Activated CD8-positive, alpha-beta T cell treated with anti-CD3 and anti-CD28 coated beads, Interleukin-2, amount 10 ng/mL, durations not matched to agents 7 days and 5 days (primary cell): ENCODE measurements at places on chromosomes 13 and 19.

GRCh38 chr13:75445717-75446499 is 36.1 kb downstream of the TBC1D4 start:
- DNase-seq = no peak
- H3K36me3 ChIP-seq = no peaks in the 10 kb centered on the region
- peaks cover 12% of the 10 kb centered on the region for H3K27me3 ChIP-seq
- no peak overlapping the region for H3K27ac ChIP-seq
- H3K4me3 ChIP-seq = no peak overlapping the region
- no peaks in the 10 kb centered on the region for H3K4me1 ChIP-seq

DNA sequence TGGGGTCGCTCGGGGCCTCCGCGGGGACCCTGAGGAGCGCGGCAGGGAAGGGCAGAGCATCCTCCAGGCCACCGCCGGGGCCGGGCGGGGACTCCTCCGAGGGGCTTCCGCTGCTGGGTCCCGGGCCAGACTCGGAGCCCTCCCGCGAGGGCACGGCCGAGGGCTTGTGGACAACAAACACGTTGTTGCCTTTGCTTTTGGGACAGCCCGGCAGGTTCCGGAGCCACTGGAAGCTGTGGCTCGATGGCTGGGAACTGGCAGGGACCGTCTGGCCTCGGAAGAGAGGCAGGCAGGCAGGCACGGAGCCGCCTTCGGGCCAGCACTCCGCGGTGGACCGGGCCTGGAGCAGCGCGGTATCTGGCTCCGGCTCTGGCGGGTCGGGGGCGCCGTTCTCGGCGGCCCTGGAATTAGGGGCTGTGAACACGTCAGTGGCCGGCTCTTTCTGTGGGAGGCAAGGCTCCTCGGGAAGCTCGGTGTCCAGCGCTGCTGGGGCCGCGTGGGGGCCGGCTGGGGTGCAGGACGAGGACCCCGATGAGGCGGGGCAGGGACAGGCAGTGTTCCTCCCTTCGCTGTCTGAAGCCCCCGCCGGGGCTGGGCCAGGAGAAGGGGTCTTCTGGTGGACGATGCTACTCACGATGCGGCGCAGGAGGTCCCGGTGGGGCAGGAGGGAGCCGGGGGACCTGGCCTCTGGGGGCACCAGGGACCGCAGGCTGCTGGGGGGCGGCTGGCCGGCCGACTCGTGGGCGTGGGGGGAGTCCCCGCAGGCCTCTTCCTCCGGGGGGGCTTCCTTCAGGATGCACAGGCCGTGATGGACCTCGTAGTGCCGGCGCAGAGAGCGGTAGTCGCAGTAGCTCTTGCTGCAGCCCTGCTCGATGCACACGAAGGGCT is 27.6 kb downstream of the ZNF541 start:
- peaks cover 17% of the 10 kb centered on the region for H3K27me3 ChIP-seq
- DNase-seq = no peak
- no peak overlapping the region for H3K4me3 ChIP-seq
- H3K4me1 ChIP-seq = peaks cover 16% of the 10 kb centered on the region

- no peak overlapping the region for H3K27ac ChIP-seq
- no peaks in the 10 kb centered on the region for H3K36me3 ChIP-seq
- peaks cover 37% of the 10 kb centered on the region for H3K27me3 ChIP-seq
- no peak overlapping the region for H3K4me3 ChIP-seq
Measured at GRCh38 chr13:107866941-107867623, 348.3 kb downstream of the LIG4 start.

DNA sequence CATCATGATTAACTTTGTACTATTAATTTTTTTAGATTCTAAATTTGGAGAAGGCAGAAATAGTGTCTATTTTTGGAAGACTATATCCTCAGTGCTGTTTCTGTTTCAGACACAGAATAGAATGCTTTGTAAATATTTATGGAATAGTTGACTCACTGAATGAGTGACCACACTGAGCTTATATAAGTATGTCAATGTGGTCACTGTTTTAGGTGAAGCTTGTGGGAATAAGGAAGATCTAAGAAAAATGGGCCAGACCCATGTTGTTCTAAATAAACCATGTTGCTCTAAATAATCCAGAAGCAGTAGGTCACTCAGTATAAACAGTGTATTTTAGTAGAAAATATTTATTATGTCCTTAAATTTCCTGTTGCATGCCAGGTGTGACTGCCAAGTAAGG is 45.5 kb upstream of the DACH1 start:
- H3K4me1 ChIP-seq = no peaks in the 10 kb centered on the region
- no peaks in the 10 kb centered on the region for H3K27me3 ChIP-seq
- no peak overlapping the region for H3K4me3 ChIP-seq
- DNase-seq = no peak
- H3K36me3 ChIP-seq = no peaks in the 10 kb centered on the region

GRCh38 chr13:113746671-113747070 is 12.4 kb upstream of the TMEM255B start:
- no peak for DNase-seq
- H3K4me3 ChIP-seq = no peak overlapping the region
- no peaks in the 10 kb centered on the region for H3K36me3 ChIP-seq

GRCh38 chr19:21496876-21497275 is 8.5 kb upstream of the ZNF429 start:
- no peaks in the 10 kb centered on the region for H3K27me3 ChIP-seq
- H3K27ac ChIP-seq = no peak overlapping the region
- no peak overlapping the region for H3K4me3 ChIP-seq
- H3K36me3 ChIP-seq = peaks cover 47% of the 10 kb centered on the region
- no peaks in the 10 kb centered on the region for H3K4me1 ChIP-seq

GRCh38 chr19:46756544-46756888 is 10.3 kb upstream of the STRN4 start:
- DNase-seq = peak; percentile 33

GRCh38 chr13:43684963-43685725 is 101.6 kb downstream of the ENOX1 start:
- DNase-seq = no peak
- no peak overlapping the region for H3K4me3 ChIP-seq

- H3K4me1 ChIP-seq = peaks cover 10% of the 10 kb centered on the region
- H3K27me3 ChIP-seq = no peaks in the 10 kb centered on the region
- no peak for DNase-seq
- H3K4me3 ChIP-seq = no peak overlapping the region
- peaks cover 47% of the 10 kb centered on the region for H3K36me3 ChIP-seq
Measured at GRCh38 chr19:17772172-17772571, 20.9 kb downstream of the FCHO1 start.

DNA sequence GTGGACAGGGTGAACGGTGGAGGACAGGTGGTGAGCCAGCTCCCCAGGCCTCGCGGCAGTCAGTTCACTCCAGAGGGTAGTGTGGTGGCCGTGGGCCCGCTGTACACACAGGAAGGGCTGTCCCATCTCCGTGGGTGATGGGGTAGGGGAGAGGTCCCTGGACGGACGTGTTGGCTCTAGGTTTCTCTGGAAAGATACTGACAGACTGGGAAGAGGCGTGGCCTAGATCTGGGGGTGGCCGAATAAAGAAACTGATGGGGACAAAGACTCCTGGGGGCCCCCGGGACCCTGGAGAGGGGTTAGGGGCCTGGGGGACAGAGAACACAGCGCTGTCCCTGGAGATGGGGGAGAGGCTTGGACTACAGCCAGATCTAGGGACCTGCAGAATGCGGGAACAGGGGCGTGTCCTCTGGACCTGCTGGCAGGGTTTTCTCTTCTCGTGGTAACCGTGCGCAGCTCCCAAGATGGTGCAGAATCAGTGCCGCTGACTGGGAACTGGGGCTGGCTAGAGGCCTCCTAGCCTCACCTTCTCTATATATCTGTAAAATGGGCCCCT is 4.0 kb upstream of the PRAM1 start:
- peak overlapping the region; percentile 84 for H3K4me3 ChIP-seq
- H3K27me3 ChIP-seq = no peaks in the 10 kb centered on the region
- H3K36me3 ChIP-seq = peaks cover 3% of the 10 kb centered on the region

DNA sequence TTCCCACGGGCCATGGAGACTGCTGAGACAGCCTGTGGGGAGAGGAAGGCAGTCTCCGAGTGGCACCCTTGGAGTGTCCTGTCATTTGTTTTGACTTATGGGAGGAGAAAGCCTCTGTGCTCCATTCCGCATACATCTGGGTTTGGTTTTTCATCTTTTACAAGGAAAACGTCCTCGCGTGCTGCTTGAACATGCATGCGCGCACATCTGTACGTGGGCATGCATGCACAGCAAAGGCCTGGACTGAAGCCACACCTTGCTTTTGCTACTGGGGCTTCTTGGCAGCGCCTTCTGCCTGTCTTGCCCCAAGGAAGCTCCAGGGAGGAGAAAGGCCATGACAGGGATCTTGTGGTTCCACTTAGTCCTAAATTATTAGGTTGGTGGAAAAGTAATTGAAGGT is 44.0 kb downstream of the SUGP2 start:
- H3K27me3 ChIP-seq = peaks cover 23% of the 10 kb centered on the region
- no peaks in the 10 kb centered on the region for H3K4me1 ChIP-seq
- no peak overlapping the region for H3K4me3 ChIP-seq
- no peak overlapping the region for H3K27ac ChIP-seq
- H3K36me3 ChIP-seq = peaks cover 21% of the 10 kb centered on the region

DNA sequence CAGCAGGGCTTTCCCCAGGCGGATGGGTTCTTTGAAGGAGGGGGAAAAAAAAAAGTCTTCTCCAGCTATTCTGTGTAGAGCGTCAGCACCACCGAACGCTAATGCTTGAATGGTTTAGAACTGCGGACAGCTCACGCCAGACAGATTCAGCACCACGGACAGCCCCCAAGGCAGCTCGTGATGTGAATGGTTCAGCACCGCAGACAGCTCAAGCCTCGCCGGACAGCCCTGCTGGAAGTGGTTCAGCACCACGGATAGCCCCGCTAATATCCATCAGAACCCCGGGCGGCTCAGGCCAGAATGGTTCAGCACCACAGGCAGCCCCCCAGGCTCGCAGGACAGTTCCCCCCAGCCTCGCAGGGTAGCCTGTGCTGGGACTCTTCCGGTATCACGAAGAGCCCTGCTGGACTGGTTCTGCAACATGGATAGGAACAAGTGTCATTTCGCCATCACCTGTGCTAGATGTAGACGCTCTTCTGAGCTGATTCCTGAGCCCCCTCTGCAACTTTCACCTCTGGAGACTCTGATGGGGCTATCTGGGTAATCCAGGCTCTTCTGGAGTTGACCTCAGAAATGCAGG is 4.9 kb upstream of the SMIM17 start:
- H3K36me3 ChIP-seq = no peaks in the 10 kb centered on the region
- no peak overlapping the region for H3K27ac ChIP-seq
- DNase-seq = peak; percentile 82

GRCh38 chr19:31270897-31271296 is 78.3 kb downstream of the TSHZ3 start:
- no peak overlapping the region for H3K4me3 ChIP-seq
- peaks cover 5% of the 10 kb centered on the region for H3K27me3 ChIP-seq
- H3K27ac ChIP-seq = no peak overlapping the region
- H3K4me1 ChIP-seq = no peaks in the 10 kb centered on the region
- no peak for DNase-seq

GRCh38 chr13:24124789-24125476 is 35.6 kb upstream of the SPATA13 start:
- H3K4me3 ChIP-seq = no peak overlapping the region
- H3K4me1 ChIP-seq = peaks cover 39% of the 10 kb centered on the region
- H3K27me3 ChIP-seq = peaks cover 2% of the 10 kb centered on the region

DNA sequence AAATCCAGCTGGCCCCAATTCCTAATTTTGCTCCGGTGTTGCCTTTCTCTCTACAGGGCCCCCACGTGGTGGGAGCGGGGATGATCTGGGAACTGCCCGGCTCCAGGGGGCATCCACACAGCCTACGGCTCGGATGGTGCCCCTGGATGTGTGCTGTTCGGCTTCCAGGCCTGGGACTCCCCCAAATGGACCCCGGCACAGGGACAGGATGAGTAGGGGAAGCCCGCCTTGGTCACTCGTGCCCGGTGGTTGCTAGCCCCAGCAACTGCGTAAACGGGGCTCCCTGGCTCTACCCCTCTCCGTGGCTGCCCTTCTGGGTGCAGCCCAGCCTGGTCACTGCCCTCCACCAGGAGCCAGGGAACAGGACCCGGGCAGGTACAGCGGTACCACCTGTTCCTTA is 111.5 kb downstream of the TEX26 start:
- H3K4me3 ChIP-seq = no peak overlapping the region
- peaks cover 58% of the 10 kb centered on the region for H3K4me1 ChIP-seq
- H3K36me3 ChIP-seq = no peaks in the 10 kb centered on the region
- peaks cover 13% of the 10 kb centered on the region for H3K27me3 ChIP-seq
- H3K27ac ChIP-seq = no peak overlapping the region

DNA sequence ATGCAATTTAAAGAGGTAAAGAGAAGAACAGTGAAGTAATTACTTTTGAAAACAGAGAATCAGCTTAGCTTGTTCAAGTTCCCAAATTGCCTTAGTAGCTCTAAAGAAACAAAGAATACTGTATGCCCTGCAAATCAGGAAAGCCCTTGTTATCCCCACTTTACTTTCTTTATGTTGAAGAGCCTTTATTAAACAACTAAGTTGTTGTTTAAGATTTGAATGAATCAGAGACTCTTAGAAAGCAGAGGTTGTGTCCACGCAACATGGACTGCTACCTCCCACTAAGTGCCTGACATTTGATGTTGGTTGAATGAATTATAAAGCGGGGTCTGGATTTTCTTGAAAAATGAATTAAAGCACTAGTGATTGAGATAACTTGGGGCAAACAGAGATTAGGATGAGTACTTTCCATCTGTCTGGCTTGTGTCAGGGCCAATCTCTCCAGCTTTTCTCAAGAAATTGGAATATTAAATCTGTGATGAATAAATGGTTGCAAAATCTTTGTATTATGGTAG is 214.7 kb downstream of the POSTN start:
- no peak overlapping the region for H3K4me3 ChIP-seq
- H3K27me3 ChIP-seq = no peaks in the 10 kb centered on the region
- no peaks in the 10 kb centered on the region for H3K4me1 ChIP-seq
- no peaks in the 10 kb centered on the region for H3K36me3 ChIP-seq
- DNase-seq = no peak

- peak; percentile 40 for DNase-seq
- H3K4me3 ChIP-seq = peak overlapping the region; percentile 76
- H3K27ac ChIP-seq = peak overlapping the region; percentile 79
- H3K4me1 ChIP-seq = peaks cover 25% of the 10 kb centered on the region
- H3K36me3 ChIP-seq = no peaks in the 10 kb centered on the region
- peaks cover 4% of the 10 kb centered on the region for H3K27me3 ChIP-seq
Measured at GRCh38 chr13:31200637-31200971, 829 bp downstream of the B3GLCT start.

GRCh38 chr19:49432141-49433073 is 7.2 kb downstream of the GFY start:
- H3K4me3 ChIP-seq = peak overlapping the region; percentile 8
- DNase-seq = peak; percentile 64
- peaks cover 42% of the 10 kb centered on the region for H3K4me1 ChIP-seq
- H3K27me3 ChIP-seq = peaks cover 76% of the 10 kb centered on the region

DNA sequence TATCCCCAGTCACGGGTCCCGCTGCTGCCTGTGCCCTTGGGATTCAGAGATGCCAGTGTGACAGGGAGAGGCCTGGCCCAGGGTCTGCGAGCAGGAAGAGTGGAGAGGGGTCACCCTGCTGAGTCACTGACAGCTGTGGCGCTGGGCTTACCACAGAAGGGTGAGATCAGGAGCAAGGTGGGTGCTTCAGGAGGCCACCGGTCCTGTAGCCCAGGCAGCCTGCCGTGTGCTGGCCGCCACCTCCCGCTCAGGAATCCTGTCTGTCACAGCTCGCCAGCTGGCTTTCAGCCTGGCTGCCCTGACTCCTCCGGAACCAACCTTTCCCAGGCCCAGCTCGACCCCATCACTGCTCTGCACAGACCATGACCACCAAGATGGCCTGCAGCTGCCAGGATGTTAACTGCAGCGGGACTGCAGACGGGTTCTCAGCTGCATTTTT is 25.3 kb downstream of the NAXD start:
- peak overlapping the region; percentile 11 for H3K27ac ChIP-seq
- H3K4me1 ChIP-seq = peaks cover 11% of the 10 kb centered on the region
- no peak overlapping the region for H3K4me3 ChIP-seq
- H3K36me3 ChIP-seq = peaks cover 54% of the 10 kb centered on the region
- H3K27me3 ChIP-seq = no peaks in the 10 kb centered on the region
